Testis (tissue), 5 donors: ENCODE measurements at places on chromosomes 4 and X. TPM values are rescaled to one million over a fixed set of nuclear protein-coding genes. Genes with fewer than 3 reads are reported as not detected.
A peak's percentile ranks its signal among the peaks of the same experiment; 100 is the strongest.

The GPR173 gene
- 3.8 TPM for total RNA-seq

The RTL9 gene
- 94.4 TPM for total RNA-seq

- DNase-seq = peak; percentile 65
These were observed 37.7 kb downstream of the ERVMER34-1 start for GRCh38 chr4:52713456-52713937.

- no peak for DNase-seq
These were observed 81.3 kb downstream of the C4orf51 start for GRCh38 chr4:145760961-145761929.

DNA sequence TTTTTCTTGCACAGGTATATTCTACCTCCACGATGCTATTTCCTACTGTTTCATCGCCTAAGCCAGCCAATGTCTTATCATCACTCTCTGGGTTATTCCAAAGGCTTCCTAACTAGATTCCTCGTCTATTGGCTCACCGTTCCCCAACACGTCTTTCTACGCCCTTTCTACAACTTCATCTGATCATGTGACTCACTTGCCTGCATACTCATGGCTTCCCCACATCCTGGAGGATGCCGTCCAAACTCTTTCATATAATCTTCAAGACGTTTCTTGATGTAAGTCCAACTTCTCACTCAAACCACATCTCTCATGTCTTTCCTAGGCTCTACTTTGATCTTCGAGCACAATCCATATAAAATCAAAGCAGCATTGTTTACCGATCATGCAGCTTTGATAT lies 322.0 kb upstream of the PPARGC1A start:
- DNase-seq = no peak

- no peak for DNase-seq
These were observed 19.8 kb upstream of the SGMS2 start for GRCh38 chr4:107804956-107805355.

DNA sequence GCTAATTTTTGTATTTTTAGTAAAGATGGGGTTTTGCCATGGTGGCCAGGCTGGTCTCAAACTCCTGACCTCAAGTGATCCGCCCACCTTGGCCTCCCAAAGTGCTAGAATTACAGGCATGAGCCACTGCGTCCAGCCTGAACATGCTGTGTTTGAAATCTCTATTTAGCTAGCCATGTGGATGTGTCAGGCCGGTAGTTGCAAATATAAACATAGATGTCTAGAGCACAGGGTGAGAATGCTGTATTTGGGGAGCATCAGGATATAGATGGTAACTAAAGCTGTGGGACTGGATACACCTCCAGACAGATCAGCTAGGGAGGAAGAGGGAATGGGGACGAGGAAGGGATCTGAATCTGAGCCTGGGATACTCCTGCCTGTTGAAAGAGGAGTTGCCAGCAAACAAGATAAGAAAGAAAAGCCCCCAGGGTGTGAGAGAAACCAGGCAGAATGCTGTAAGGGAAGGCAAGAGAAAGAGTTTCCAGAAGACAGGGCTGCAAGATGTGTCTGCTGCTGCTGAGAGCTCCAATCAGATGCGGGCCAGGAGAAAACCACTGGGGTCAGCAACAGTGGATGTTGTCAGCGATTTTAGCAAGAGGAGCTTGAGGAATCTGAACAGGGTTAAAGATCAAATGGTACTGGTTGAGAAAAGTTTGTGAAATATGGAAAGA lies 177.4 kb downstream of the PALLD start:
- DNase-seq = no peak

GRCh38 chrX:71616672-71617529 lies 1.4 kb downstream of the CXCR3 start:
- no peak for DNase-seq

DNA sequence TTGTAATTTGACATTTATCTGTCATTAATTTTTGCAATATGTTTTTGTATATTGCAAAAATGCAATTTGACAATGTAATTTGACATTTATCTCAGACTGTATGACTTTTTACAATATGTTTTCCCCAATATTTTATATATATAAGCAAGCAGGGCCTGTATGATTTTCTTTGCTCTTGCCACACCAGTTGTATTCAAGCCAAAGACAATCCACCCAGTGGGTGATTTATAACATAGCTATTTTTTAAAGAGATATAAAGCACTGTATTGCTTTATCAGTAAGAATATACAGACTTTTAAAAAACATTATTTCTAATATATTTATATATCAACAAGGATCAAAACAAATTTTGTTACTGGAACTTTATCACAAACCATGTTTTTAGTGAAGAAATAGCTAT lies 47.3 kb downstream of the SLIT2 start:
- DNase-seq = no peak

DNA sequence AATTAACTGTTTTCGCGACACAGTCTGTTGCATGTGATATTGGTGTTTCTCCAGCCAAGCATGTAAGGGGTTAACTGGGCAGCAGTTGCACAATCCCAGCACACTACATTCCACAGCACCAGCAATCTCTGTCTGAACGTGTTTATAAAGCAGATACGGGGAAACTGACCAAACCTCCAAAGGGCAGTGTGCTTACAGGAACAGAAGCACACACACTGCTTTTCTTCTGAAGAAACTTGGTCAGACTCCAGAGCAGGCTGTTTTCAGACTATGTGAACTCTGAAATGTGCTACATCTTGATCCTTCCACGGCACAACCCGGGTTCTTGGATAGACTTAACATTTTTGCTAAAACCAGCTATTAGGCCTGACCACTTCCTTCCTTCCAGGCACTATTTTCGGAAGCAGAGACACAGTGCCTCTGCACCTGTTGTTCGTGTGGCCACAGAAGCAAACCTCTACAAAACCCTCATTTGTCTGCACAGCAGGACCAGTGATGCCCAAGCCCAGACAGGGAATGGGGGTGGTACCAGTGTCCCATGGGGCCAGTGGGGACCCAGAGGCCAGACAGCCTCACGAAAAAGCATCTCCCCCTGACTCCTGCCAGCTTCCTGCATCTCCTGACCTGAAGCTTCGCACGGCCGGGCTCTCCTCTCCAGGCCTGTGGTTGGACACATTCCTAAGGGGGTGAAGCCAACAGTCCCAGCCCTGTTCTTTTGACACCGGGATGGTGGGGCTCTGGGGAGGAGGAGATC lies 90.1 kb downstream of the IRF2 start:
- DNase-seq = peak; percentile 69

DNA sequence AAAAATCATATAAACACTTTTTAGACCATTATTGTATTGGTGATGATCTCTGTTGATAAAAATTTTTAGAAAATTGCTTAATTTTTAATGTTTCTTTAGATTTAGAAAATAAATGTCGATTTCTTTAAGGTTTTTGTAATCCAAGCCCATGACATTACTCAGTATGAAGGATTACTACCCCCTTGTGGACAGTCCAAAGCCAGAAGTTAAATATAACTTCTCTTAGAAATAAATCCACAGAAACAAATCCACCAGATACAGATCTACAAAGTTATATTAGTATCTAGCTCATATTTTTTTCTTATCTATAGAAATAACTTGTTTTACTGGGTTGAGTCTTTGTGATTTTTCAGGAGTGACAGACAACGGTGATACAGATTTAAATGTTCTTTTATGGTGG lies 18.9 kb downstream of the TIFA start:
- DNase-seq = no peak
